Islet precursor cell (in vitro differentiated cells): ENCODE measurements at places on chromosomes 12 and 14.

DNA sequence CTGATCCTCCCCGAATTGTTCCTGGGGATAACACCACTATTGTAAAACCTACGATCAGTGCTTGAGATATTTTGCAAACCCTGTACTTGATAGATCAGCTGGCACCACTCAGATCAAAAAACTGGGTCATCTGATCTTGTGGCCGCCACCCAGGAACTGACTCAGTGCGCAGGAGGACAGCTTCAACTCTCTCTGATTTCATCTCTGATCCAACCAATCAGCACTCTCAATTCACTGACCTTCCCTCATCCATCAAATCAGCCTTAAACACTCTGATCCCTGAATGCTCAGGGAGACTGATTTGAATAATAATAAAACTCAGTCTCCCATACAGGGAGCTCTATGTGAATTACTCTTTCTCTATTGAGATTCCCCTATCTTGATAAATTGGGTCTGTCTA, 4.2 kb upstream of the XPOT start:
- DNase-seq, result no peak

GRCh38 chr14:74591899-74592298, 20.1 kb downstream of the LTBP2 start:
- DNase-seq, result no peak

DNA sequence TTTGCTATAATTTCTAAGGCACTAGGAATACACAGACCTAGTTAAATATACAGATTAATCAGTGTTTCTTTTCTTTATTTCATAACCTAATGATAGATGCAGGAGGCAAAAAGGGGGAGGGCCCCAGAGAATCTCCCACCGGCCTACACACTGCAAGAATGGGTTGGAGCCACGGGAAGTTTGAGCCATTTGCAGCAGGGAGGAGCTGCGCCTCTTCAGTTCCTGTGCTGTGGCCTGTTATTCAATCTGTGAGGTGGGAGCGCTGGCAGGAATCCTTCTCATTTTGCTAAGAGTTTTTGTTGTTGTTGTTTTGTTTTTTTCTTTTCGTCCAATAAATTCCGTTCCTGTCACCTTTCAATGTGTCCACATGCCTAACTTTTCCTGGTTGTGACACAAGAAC, 251.3 kb upstream of the RPL10L start:
- DNase-seq, result peak; percentile 55

- no peak for DNase-seq
Measured at GRCh38 chr12:102865821-102866615, 51.0 kb downstream of the PAH start.

GRCh38 chr12:15875863-15876262, 6.3 kb upstream of the STRAP start:
- no peak for DNase-seq

GRCh38 chr14:100884456-100884855, 19.1 kb downstream of the RTL1 start:
- DNase-seq, result no peak

- no peak for DNase-seq
Measured at GRCh38 chr12:82886671-82887340, 200.1 kb downstream of the TMTC2 start.

DNA sequence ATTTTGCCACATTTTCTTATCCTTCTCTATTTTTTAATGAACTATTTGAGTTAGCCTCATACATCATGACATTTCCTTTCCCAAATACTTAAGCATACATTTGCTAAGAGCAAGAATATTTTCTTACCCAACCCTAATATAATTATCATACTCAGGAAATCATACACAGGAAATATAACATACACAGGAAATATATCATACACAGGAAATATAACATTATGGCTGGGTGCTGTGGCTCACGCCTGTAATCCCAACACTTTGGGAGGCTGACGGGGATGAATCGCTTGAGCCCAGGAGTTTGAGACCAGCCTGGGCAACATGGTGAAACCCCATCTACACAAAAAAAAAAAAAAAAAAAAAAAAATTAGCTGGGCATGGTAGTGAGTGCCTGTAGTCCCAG, 4.9 kb downstream of the NCKAP1L start:
- no peak for DNase-seq

DNA sequence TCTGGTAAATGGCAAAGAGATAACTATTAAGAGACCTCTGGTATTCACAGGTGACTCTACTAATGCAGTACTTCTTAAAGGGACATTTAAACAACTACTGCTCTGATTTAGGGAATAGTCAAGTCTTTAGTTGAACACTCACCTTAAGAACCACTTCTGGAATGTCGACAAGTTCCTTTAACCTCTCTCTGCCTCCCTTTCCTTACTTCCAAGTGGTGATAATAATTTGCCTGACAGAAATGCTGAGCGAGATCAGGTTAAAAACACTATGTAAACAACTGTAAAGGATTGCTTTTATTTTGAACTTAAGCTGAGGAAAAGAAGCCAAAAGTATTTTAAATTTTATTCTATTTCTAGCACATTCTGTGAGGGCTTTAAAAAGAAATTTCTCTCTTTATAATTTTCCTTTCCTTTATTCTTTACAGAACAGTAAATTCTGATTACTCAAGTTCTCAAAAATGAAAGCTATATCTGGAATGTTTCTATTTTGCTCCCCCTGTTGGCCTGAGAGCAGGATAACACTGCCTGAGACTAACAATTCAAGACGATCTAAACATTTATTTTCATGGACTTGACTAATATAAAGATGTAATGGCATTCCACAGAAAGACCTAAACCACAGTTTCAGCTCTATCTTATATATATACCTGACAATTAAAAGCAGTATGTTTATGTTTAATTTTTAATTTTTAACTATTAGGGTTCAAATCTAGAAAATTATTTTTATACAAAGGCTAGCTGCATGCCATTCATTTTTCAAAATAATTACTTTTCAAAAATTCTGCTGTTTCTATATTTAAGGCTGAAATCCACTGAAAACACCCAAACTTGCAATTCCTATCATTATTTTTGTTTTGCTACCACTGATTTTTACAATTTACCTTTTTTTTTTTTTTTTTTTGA, 29.2 kb downstream of the ZCCHC8 start:
- DNase-seq, result no peak

DNA sequence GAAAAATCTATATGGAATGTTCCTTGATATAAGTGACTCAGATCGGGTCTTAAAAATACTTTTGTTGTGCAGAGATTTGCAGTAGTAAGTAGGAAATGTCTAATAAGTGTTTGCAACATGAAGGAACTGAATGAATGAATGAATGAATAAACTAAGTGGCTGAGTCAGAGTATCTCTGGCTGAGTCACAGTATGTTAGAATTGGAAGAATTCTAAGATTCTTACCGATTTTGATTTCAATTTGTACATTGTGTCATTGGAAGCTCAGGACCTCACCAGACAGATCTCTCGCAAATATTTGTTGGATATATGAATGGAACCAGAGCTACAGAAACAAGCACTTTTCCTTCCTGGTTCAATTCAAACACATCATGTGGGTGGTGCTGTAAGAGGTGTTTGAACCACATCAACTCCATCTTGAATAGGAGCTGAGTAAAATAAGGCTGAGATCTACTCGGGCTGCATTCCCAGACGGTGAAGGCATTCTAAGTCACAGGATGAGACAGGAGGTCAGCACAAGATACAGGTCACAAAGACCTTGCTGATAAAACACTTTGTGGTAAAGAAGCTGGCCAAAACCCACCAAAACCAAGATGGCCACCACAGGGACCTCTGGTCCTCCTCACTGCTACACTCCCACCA, 123.9 kb upstream of the FOXN3 start:
- peak; percentile 56 for DNase-seq

GRCh38 chr12:115763376-115763775, 514.1 kb downstream of the MED13L start:
- peak; percentile 75 for DNase-seq

GRCh38 chr14:21369949-21370679, 13.7 kb downstream of the SUPT16H start:
- DNase-seq, result no peak

DNA sequence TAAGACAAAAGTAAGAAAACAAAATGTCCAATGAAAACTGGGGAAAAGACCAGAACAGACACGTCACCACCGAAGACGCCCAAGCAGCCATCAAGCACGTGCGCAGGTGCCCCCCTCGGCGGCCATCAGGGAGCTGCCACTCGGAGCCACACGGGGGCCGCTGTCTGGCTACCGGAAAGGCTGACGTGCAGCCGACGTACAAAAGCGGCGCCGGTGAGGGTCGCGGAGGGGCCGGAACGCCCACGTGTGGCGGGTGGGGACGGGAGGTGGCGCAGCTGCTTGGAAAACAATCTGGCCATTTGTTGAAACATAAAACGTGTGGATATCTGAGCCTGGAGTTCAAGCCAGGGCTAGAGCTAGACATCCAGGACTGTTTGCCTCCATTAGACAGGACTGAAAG, 60.7 kb downstream of the GALNT9 start:
- DNase-seq, result no peak

- DNase-seq, result no peak
Measured at GRCh38 chr14:96030108-96030760, 8.9 kb upstream of the C14orf132 start.

DNA sequence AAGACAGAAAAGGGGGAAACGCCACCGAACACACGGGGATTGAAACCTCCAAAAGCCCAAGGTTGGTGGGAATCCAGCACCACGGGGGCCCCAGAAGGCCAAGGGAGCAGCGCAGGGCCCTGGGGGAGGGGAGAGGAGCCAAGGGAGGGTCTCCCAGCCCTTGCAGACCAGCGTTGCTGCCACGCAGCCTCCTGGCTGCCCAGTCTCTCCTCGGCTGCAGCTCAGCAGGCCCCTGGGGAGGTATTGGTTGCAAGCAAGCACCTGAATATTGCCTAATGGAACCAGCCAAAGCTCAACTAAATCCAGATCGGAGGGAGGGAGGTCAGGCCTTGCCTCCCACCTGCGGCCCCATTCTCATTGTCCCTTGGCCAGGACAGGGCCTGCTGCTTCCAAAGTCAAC, 15.8 kb downstream of the TMEM229B start:
- no peak for DNase-seq

DNA sequence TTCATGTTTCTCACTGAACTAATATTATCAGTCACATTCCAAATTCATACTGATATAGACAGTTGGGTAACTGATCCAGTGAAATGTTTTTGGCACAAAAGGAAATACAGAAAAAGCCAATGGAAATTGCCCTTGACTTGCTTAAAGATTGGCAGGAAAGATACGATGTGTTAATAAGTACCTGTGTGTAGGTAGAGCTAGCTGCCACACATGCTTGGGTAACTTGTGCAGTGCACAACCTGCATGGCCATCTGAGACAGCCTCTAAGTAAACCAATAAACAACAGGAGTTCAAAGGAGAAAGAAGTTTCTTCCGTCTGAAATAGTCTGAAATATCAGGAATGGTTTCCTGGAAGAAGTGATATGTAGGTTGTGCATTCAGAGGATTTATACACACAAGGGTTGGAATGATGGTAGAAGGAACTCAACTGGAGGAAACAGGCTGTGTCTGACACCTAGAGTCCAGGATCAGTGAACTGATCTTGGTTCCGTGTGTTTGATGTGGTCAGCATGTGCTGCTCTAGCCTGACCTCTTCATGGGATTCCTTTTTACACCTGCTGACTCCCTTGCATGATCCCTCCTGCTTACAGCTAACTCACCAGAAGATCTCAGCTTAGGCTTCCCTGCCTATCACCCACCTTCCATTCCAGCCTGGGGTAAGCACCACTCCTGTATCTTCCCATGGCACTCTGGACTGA, 81.4 kb upstream of the KRR1 start:
- no peak for DNase-seq

DNA sequence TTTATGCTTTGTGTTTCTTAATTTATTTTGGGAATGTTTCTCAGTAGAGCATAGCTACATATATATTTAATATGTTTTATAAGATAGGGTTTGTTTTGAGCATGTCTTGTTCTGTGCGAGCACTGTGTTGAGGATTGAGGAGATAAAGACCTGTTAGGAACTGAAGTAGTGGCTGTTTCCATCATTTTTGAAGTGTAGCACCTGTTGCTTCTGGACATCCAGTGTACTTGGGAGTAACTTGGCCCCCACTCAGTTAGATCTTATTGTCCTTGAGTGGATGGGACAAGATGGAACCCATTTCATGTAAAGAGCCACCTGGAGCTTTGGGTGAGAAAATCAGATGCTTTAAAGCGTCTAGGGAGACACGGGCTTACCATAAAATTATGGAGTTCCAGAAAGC, 8.7 kb downstream of the PPP2R5C start:
- no peak for DNase-seq

DNA sequence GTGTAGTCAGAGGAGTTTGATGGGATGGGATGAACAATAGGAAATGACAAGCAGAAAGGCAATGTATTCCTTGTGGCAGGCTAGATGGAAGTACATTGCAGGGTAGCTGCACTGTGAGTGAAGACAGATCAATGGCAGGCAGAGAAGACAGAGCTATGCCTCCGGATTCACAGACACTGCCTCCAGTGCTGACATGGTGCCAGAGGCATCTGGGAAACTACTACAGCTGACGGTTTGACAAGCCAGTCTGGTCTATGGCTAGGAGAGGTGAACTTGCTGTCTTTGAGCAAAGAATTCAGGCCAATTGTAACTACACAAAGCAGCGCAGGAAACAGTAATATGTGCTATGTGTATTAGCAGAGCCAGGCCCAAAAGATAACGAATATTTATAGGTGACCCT, 193.5 kb downstream of the DIO2 start:
- DNase-seq, result peak; percentile 56

DNA sequence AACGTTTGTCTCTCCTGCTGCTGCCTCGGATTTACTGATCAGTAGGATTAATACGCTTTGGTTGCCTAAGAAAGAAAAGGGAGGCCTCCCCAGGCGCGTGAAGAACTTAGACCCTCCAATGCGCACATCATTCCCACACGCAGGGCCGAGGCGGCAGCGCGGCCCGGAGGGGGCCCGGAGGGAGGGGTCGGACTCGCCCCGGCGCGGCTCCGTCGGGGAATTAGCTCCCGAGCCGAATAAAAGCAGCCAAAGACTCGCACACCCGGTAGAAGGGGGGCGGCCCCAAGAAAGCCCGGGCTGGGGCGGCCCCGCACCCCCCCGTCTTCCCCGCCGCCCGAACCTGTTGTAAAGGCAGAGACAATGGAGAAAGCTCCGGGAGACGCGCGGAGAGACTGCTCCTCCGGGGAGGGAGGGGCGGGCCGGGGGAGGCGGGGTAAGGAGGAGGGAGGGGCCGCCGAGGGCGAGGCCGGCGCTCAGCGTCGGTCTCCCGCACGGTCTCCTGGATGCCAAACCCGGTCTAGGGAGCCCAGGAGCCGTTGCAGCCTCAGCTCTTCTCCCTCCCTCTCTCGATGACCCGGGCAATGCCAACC, at the start of gene NELL2:
Gene NELL2, minus strand, starts transcription at position 362 of the 590 bp plus-strand sequence. CDS start 446 bp downstream, outside the sequence.
- DNase-seq, result peak; percentile 90

- no peak for DNase-seq
Measured at GRCh38 chr12:45289245-45290215, 73.6 kb downstream of the ANO6 start.

GRCh38 chr12:50052544-50052943, 4.9 kb upstream of the ASIC1 start:
- DNase-seq, result no peak
